ENCODE measurements at places on chromosomes 2 and 18.
A peak's percentile ranks its signal among the peaks of the same experiment; 100 is the strongest.

DNA sequence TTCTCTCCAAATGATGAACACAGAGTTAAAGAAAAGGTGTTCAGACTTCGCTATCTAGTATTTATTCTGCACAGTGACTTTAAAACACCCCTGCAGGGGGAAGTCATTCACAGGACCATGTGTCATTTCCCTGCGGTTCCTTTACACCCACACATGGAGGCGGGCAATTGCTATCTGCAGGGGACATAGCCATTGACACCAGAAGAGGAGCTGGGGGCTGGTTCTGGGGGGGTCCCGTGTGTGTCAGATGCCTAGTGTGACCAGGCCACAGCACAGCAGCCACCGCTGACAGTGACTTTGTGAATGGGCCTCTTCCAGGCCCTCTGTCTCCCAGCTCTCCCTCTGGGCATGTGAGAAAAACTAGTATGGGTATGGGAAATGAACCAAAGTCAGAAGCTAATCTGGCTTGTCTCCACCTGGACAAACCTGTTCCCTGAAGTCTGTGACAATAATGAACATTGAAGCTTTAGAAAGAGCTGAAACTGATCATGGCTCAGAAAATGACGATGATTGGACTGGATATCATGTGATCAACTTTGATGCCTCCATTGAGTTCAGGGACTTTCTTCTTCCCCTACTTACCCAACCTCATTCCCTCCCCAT is 7.5 kb upstream of the GBX2 start:
- DNase-seq: no peak

- no peak for DNase-seq
These were observed 14.2 kb upstream of the MALT1 start for GRCh38 chr18:58657081-58657480.

GRCh38 chr2:143608063-143608423 is 478.8 kb downstream of the ARHGAP15 start:
- DNase-seq: no peak

GRCh38 chr2:104863468-104864279 is 9.8 kb downstream of the POU3F3 start:
- no peak for DNase-seq

GRCh38 chr2:119644186-119644585 is 34.8 kb upstream of the TMEM177 start:
- no peak for DNase-seq

DNA sequence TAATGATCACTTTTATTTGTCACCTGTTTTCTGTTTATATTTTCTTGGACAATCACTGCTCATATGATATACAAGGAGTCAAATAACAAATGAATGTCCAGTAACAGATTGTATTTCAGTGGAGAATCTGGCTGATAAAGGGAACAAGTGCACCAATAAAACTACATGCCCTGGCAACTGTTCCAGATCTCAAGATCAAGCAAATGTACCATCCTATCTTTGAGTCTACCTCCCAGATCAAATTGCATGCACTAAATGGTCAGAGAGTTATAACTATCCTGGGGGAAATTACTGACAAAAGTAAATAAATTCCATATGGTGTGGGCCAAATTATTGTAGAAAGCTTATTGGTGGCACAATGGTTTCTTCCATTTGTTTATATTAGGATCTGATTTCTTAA is 452.8 kb downstream of the MBD2 start:
- DNase-seq: no peak

- no peak for DNase-seq
These were observed 15.5 kb upstream of the DAPL1 start for GRCh38 chr2:158779621-158780020.

- no peak for DNase-seq
These were observed 560.6 kb downstream of the SLC4A3 start for GRCh38 chr2:220188031-220188430.

GRCh38 chr2:94759211-94759610 is 112.0 kb upstream of the TEKT4 start:
- no peak for DNase-seq

GRCh38 chr2:23745726-23746105 is 181.2 kb downstream of the ATAD2B start:
- DNase-seq: no peak

DNA sequence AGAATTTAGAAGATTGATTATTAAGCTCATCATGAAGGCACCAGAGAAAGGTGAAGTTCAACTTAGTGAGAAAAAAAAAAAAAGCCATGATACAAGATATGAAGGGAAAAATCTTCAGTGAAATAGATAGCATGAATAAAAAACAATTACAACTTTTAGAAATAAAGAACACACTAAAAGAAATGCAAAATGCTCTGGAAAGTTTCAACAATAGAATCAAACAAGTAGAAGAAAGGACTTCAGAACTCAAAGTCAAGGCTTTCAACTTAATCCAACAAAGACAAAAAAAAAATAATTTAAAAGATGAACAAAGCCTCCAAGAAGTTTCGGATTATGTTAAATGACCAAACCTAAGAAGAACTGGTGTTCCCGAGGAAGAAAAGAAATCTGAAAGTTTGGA is 105.5 kb downstream of the GRB14 start:
- no peak for DNase-seq

- DNase-seq: no peak
These were observed 33.1 kb downstream of the NAPG start for GRCh38 chr18:10558967-10559298.

DNA sequence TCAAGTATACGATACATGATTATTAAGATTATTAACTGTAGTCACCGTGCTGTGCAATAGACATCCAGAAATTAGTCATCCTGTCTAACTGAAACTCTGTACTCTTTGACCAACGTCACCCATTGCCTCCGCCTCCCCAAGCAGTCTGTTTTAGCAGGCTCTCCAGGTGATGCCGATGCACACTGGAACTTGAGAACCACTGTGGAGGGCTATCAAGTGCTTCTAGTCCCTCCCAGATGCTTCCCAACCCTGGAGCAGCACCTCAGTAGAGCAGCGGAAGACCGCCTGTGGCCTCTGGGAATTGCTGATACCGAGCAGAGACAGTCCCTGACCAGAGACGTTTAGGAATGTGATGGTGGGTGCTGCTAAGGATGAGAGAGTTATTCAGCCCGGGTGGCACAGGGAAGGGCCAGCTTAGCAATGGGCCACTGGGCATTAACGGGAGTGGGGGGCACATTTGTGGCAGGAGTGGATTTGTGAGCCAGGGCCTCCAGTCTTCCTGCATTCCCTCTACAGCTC is 50.7 kb downstream of the LIPG start:
- DNase-seq: no peak

- DNase-seq: no peak
These were observed 231.9 kb upstream of the MMADHC start for GRCh38 chr2:149819356-149819957.

DNA sequence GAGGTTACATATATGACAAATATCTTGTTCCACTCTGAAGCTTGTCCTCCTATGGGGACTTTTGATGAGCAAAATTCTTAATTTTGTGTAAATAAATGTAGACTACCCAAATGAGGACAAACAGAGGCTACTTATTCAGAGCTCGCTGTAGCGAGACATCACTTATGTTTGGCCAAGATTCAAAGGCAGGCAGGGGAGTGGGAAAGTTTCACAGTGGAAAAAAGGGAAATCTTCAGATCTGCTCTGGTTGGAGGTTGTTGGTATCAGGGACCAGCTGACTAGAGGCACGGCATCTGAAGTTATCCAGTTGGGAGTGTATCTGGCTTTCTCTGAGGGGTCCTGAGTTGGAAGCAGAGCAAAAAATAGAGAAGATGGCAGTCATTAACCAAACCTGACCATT is 1.3 kb downstream of the PLB1 start:
- DNase-seq: no peak

GRCh38 chr2:167355821-167356220 is 467.5 kb downstream of the XIRP2 start:
- no peak for DNase-seq

DNA sequence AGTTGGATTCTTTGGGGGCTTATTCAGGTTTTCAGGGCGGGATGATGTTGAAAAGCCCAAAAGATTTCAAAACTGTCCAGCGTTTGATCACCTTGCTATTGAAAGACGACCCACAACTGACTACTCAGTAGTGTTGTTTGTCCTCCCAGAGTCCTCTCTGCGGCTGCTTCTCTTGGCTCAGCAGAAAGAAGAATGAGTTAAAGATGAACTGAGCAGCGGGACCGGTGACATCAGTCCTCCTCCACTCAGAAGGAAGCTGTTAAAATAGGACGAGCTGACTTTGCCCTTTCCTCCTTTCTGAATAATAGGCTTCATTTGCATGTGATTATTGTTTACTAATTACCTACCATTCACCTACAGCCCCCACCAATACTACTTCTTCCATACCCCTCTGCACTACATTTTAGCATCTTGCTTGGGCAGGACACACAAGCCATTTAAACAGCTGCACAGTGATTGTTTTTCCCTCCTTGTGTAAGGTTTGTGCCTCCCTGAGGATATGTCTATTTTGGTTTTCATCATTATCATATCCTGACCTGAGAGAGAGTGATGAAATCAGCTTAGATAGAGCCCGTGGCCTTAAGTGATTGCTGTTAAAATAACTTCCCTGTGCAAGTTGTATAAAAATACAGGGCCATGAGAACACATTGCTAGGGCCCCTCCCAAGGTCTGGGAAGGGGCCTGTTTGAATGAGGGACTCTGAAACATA is 261.8 kb downstream of the FHOD3 start:
- DNase-seq: no peak

DNA sequence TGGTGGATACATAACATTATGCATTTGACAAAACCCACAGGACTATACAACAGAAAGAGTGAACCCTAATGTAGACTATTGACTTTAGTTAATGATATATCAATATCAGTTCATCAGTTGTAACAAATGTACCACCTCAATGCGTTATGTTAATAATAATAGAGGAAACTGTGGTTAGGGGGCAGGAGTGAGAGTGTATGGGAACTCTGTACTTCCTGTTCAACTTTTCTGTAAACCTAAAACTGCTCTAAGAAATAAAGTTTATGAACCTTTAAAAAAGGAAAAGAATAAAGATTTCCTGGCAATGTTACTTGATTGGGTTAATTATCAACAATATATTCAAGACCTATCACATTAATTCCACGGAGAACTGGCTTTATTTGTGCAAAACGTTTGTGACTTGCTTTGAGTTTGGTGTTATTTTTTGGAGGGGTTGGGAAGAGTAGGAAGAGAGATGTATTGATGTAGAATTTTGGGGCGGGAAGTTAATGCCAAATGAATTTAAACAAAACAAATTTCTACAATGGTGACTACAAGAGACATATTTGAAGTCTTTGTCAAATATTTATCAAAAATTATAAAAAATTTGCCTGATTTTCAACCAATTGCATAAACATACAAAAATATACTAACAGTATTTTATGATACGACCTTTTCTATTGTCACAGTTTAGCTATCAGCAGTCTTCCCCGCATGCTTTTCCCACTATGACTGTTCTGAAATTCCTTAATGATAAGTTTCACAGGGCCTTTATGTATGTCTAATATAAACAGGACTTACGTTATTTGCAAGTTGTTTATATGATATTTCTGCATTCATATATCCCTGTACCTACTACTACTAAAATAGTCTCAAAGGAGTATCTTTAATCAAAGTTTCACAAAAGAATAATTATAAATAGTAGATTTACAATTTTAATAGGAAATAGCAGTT is 2.1 kb upstream of the RTN4 start:
- no peak for DNase-seq

GRCh38 chr2:234500394-234501006 is 3.6 kb upstream of the ARL4C start:
- peak; percentile 66 for DNase-seq

DNA sequence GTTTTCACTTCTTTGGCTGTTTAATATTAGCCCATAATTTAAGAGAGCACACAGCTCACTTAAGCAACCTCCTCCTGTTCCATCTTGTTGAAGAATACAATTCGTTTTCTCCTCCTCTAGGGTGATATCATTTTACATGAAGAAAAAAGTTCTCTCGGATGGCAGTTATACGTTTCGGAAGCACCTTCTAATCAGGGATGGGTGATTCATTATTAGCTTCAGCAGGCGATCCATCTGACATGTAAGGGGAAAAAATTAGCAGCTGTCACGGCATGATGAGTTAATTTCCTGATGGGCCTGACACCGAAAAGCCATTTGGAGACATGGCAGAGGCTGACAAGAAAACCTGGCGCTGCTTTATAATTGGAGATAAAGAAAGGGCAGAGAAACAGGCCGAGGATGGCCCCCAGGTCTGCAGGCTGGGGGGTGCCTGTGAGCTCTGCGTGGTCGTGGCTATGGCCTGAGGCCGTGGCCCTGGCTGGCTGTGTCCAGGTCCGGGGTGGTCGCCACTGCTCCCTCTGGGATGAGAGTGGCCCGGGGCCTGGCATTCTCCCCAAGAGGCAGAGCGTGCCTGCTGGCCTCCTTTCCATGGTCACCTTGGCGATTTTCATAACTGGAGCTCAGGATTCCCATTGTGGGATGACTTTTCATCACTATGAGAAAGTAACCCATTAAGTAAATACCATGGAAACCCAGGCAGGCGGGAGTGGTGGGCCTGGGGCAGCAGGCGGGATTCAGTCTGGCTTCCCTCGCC is 140.1 kb downstream of the PTGR3 start:
- no peak for DNase-seq

- DNase-seq: no peak
These were observed 466.9 kb upstream of the HNRNPA3 start for GRCh38 chr2:176745543-176746200.

DNA sequence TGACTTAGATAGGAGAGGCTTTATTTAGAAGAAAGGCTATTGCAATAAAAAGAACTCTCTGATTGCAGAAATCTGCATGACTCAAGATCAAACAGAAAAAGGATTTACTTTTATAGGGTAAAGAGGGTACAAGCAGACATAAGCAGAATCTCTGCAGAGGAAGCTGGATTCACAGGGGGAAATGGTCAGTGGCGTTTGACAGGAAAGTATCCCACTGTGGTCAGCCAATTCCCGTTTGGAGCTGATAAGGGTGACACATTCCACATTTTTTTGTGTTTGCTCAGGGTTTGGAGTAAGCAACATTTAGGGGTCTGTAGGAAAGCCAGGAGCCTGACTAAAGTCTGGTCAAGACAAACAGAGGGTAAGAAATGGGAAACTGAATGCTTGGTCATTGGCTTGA is 23.9 kb upstream of the SCYGR5 start:
- no peak for DNase-seq

- DNase-seq: no peak
These were observed 36.4 kb upstream of the TBR1 start for GRCh38 chr2:161379740-161380139.

- no peak for DNase-seq
These were observed 346.5 kb downstream of the TNS1 start for GRCh38 chr2:217656316-217656715.

Data from sciatic nerve (tissue), 2 donors.